T follicular helper cell (primary cell): ENCODE measurements at places on chromosomes 3 and 15.

DNA sequence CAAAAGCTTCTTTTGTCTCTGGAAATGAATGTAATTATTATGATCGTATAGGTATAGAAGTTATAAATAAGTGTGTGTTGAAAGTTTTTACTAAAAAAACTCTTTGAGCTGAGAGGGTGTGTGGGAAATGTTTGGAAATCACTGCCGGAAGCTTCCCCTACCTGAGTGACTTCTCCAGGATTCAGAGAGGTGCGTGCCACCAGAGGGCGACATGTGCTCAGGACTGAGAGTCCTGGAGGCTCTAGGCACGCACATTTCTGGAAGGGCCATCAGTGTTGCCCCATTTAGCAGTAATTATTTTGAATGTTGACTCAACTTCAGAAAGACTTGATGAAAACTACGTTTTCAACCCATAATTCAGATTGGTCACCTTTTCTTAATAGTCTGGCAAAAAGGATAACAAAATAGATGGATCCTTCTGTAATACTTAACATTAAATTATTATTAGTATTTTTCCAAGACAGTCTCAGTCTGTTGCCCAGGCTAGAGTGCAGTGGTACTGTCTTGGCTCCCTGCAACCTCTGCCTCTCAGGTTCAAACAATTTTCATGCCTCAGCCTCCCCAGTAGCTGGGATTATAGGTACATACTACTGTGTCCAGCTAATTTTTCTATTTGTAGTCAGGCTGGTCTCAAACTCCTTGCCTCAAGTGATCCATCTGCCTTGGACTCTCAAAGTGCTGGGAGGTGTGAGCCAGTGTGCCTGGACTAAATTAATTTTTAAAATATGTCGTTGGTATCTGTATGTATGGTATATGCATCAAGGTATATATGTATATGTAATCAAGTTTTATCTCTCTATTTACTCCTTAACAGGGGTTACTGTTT lies 34.5 kb downstream of the GPR171 start:
- DNase-seq = peak; percentile 66

GRCh38 chr3:127628788-127629466 lies at the start of gene PODXL2:
PODXL2 (plus strand) TSS chr3:127629185; CDS start chr3:127629220, 35 bp downstream.
- no peak for DNase-seq

GRCh38 chr3:99755831-99756230 lies 61.8 kb upstream of the CMSS1 start:
- no peak for DNase-seq

DNA sequence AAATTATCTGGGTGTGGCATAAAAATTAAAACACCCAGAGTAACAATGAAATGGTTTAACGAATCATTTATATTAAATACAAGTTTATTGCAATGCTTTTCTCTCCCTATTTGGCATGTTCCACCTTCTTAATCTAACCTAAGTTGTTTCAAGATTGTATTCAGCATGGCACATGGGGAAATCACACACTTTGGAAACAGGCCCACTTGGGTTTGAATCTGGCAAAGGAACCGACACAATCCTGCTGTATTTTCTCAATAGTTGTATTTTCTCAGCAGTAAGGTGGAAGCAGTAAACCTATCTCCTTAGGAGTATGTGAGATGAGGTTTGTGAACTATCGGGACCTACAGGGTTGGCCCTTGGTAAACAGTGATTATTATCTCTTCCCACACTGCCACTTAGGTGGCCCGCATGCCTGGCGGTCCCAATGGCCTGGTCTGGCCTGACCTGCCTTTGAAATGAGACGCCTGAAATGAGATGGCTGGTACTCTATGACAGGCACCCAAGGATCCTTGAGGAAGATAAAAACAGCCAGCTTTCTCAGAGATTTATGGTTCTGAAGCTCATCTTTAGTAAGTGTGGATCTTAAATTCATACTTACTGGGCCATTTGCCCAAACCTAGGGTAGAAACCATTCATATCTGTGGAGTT lies 45.3 kb upstream of the VILL start:
- no peak for DNase-seq

GRCh38 chr15:66786708-66787488 lies 84.9 kb downstream of the SMAD6 start:
- DNase-seq = no peak

- no peak for DNase-seq
Observed at GRCh38 chr3:107897471-107898061, 193.3 kb downstream of the CD47 start.

- no peak for DNase-seq
Observed at GRCh38 chr3:143348486-143349327, 229.1 kb downstream of the CHST2 start.

- no peak for DNase-seq
Observed at GRCh38 chr3:128498901-128499530, 6.0 kb upstream of the GATA2 start.

DNA sequence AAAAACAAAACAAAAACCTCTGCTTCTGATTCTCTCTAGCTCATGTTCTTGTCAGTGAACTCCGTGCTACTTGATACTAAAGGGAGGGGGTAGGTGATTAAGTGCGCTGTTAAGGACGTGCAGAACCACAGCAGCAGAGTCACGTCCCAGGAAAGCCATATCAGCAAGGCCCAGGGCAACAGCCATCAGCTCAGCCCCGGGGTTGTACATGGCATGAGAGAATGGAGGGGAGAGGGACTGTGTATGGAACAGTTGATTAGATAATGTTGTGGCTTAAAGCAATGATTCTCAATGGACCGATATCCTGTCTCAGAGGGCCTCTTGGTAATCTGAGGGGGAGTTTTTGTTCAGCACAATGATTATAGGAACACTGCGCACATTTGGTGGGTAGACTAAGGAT lies 27.6 kb downstream of the C2CD4A start:
- no peak for DNase-seq

DNA sequence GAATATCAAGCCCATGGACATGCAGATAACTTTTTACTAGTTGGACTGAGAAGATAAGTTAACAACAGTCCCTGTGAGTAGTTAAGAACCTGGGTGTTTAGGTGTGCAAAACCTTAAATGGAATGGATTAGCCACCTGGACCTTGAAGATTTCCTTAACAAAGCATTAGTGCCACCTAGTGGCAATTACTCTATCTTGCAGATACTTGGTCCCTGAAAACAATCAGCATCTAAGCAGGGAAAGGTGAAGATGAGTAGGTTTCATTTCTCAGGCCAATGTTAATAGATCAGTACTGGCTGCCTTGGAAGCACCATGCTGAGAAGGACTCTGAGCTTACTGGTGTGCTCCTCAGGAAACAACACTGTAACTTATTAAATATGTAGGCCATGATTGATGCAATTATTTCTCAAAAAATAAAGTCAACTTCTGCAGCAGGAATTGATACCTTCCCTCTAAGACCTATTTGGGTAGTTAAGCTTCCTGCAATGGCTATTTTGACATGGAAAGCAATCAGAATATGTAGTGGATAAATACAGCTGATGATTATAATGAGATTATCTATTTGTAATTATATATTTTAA lies 329.4 kb downstream of the TBC1D5 start:
- DNase-seq = no peak

DNA sequence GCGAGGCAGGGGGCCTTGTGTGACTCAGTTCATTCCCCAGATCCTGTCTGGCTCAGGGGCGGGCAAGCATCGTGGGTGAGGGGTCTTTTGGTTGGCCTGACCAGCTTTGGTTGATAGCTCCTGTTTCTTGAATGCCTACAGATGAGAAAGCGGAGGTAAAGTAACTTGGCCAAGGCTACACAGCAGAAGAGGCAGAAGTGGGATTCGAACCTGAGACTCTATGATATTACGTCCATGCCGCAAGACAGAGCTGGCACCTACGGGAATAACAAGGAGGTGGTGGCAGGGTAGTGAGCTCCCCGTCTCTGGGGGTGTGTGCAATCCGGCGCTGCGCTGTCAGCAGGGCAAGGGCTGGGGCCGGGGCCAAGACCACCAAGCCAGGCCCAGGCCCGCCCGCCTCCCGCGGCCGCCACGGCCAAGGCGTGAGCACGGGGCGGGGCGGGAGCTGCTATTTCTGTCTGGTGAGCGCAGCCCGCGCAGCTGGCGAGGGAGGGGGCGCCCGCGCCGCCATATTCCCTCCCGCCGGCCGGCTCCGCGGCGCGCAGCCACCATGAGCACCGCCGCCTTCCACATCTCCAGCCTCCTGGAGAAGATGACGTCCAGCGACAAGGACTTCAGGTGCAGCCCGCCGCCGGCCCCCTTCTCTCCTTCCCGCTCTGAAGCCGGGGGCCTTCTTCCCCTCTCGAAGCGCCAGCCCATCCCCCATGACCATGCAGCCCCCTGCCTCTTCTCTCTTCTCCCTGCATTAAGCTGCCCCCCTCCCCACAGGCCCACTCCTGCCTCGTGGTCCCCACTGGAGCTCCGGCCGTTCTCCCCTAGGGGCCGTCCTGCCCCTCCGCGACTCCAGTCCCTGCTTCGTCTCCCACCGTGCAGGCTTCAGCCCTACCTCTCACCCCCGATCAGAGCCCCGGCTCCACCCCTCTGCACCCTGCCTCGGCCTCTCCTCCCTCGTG lies at the start of gene CAND2:
TSS of gene CAND2 (plus strand) at position 510 of the 953 bp plus-strand sequence. CDS start at position 551, 41 bp downstream.
- peak; percentile 6 for DNase-seq

DNA sequence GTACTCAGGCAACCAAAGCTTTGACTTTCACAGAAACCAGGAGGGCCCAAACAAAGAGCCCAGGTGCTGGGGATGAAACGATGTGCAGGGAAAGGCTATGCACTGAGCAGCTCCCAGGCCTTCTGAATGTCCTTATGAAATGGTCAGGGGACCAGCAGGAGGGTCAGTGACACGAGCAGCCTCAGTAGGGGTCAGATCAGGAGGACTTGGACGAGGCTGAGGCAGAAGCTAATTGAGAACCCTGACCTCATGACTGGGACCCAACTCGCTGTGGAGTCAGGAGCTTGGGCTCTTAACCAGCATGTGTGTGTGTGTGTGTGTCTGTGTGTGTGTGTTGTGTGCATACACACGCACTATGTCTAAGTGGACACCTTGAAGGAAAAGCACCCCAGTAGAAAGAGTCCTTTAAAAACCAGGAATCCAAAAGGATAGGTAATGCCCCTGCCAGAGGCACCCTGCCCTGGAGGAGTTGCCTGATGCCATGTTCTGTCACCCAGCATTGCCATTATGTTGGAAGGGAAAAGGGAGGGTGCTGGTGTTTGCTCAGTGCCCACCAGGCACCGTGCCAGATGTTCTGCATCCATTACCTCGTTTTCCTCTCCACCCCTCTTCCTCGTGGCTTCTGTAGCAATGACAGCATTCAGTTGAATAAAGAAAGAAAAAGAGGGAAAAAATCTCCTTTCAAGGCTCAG lies 50.9 kb downstream of the CORO2B start:
- DNase-seq = no peak

- DNase-seq = peak; percentile 10
Observed at GRCh38 chr15:59247364-59247763, 40.7 kb downstream of the LDHAL6B start.

GRCh38 chr15:80240276-80240675 lies 11.7 kb downstream of the CTXND1 start:
- DNase-seq = no peak

DNA sequence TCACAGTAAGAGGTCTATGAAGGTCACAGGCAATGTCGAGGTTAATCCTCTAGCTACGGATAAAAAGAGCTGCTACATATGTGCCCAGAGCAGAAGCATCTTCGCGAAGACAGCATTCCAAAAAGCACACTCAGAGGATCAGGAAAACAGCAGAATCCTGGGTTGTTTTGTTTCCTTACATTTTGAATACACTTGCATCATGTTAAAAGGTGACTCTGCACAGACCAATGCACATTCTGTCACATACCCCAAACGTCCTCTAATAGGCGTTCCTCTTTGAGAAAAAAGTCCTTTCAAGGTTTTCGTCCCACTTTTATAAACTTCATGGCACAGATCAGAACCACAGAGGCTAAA lies 52.7 kb downstream of the VGLL4 start:
- no peak for DNase-seq

DNA sequence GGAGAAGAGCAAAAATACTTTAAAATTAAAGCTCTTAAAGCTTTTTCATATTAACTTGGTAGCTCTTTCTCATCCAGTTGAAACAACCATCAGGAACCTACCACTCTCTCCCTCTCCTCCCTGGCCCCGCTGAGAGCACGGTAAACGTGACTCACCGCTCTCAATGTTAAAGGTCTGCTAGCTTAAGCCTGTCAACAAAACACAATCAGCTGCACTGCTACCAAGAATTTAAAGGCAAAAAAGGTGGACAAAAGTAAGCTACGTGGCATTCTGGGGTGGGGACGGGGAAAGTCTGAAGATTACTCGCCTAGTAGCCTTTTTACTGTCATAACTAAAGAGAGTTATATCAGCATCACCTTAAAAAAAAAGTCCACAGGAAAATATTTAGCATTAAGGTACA lies 8.4 kb upstream of the GP5 start:
- DNase-seq = no peak

- DNase-seq = no peak
Observed at GRCh38 chr3:133887074-133887802, 8.4 kb downstream of the RAB6B start.

DNA sequence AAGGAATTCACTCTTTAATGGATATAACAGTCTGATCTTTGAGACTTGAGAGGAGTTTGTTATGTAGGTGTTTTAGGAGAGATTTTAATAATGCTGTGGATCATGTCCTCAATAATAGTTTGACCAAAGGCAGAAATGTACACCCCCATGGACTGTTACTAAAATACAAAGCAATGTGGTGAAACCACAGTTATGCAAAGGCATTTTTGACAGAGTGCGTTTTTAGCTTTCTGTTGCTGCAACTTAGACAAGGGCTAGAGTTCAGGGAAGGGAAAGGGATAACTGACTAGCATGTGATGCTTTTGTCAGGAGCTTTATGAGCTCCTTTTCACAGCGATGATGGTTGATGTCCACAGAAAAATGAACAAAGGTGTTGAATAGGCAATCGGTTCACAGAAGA lies 3.6 kb upstream of the STARD5 start:
- DNase-seq = no peak

DNA sequence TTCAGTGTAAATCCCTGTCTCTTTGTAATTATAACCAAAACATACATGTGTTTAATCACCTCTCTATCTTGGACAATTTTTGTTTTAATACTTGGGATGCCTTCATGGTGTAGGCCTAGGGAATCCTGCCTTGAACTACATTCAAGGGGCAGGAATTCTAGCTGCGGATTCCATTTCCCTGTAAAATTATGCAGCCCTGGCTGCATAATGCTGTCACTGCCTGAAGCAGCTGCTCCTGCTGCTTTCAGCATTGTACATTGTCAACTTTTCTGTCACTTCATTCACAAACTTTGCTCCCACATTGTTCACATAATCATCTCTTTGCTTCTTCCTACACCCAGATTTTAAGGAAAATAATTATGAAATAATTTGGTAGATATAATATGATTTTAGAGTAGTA lies 638.7 kb downstream of the RBMS3 start:
- DNase-seq = no peak

GRCh38 chr15:83278191-83278590 lies 6.3 kb downstream of the BNC1 start:
- no peak for DNase-seq

- no peak for DNase-seq
Observed at GRCh38 chr15:85691350-85692240, 103.1 kb downstream of the KLHL25 start.

GRCh38 chr3:44032487-44032886 lies 209.2 kb upstream of the TOPAZ1 start:
- DNase-seq = no peak
